ENCODE measurements at places on chromosomes 12 and 14.

DNA sequence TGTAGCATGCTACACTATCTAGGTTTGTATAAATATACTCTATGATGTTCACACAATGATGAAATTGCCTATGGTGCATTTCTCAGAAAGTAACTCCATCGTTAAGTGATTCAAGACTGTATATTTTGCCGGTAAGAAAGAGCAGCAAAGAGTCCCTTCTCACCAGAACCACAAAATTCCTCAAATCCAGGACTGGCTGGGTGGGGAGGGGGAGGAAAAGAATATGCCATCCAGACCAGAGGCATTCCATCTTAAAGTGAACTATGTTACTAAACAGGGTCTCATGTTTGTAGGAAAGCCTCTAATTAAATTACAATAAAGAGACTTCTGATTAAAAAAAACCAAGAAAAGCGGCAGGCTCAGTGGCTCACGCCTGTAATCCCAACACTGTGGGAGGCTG lies 11.5 kb downstream of the UBE2N start:
- no peak for DNase-seq

GRCh38 chr12:44000309-44000952 lies 164.6 kb downstream of the TMEM117 start:
- DNase-seq = peak; percentile 38

GRCh38 chr12:1949771-1950470 lies 31.5 kb upstream of the CACNA2D4 start:
- DNase-seq = peak; percentile 18

DNA sequence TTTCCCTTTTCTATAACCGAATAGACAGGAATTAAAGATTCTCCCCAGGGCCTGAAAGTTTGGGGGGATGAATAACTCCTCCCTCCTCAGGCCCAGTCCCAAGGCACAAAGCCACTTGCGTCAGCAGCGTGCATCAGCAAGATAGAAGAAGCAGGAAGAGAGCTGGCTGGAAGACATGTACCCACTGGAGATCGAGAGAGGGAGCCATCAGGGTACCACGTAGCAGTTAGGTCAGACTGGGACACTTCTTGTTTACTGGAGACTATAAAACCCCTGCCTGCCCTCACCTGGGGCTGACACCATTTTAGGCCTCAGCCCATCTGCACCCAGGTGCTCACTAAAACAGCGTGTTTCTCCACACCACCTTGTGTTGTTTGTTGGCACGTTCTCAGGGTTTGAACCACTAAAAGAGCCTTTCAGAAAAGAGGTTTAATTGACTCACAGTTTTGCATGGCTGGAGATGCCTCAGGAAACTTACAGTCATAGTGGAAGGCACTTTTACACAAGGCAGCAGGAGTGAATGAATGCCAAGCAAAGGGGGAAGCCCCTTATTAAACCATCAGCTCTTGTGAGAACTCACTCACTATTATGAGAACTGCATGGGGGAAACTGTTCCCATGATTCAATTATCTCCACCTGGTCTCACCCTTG lies 93.2 kb downstream of the TMTC3 start:
- no peak for DNase-seq

DNA sequence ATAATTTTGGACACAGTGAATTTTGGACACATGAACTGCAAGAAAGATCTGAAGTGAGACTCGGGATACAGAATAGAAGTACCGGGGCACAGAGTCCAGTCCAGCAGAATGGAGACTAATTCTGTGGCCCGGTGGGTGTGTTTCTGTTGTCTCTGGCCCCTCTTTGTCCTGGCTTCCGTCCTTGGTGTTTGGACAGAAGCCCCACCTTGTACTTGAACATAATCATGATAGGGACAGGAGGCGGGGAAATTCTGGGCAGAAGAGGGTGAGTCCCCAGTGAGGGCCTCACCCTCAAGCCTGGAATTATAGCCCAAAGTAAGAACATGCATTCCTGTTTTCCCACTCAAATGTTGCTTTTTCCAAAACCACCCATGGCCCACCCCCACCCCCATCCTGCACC lies 39.9 kb downstream of the TNFAIP2 start:
- no peak for DNase-seq

DNA sequence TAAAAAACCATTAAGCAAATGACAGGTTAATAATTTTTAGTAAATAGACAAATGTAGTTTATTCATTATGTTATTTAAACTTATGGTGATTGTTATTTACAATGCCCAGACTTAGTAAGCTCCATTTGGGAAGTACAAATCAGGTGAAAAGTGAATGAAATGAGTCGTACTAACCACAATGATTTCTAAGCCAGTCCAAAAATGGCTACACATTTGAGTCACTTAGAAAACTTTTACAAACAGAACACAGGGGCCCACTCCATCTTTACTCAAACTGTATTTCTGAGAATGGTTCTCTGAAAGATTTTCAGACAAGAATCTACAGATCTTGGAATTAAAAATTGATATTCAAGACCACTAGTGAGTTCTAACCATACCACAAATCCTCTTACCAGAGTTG lies 653.3 kb upstream of the MIS18BP1 start:
- no peak for DNase-seq

DNA sequence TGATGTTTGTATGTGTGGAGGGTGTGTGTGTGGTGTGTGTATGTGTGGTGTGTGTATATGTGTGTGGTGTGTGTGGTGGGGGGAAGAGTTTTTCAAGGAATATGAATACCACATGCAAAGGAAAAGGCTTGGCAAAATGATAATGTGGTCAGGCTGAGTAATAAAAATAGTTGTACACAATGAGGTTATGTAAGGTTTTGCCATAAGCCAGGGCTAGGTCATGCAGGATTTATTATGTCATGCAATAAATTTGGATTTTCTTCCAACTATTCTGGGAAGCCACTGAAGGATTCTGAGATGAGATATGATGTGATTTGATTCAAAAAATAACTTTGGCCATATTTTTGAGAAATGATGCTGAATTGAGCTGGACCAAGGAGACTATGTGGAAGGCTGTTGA lies 1191.6 kb upstream of the SEL1L start:
- DNase-seq = peak; percentile 48

DNA sequence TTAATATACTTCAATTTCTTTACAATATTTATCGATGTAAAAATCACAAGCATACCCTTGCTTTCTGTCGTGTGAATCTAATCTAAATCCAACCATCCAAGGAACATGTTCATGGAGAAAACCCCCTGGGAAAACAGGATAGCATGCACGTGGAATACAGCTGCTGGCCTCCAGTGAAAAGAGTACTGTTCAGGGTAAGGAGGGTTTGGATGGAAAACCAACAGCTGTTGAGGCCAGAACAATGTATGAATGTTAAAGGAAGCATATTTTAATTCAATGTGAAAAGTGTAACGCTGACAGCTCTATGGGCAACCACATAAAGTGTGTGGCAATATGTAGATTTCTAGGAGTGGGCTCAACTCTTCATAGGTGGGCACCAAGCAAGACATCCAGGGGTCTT lies 344.0 kb downstream of the TMEM132D start:
- DNase-seq = no peak

DNA sequence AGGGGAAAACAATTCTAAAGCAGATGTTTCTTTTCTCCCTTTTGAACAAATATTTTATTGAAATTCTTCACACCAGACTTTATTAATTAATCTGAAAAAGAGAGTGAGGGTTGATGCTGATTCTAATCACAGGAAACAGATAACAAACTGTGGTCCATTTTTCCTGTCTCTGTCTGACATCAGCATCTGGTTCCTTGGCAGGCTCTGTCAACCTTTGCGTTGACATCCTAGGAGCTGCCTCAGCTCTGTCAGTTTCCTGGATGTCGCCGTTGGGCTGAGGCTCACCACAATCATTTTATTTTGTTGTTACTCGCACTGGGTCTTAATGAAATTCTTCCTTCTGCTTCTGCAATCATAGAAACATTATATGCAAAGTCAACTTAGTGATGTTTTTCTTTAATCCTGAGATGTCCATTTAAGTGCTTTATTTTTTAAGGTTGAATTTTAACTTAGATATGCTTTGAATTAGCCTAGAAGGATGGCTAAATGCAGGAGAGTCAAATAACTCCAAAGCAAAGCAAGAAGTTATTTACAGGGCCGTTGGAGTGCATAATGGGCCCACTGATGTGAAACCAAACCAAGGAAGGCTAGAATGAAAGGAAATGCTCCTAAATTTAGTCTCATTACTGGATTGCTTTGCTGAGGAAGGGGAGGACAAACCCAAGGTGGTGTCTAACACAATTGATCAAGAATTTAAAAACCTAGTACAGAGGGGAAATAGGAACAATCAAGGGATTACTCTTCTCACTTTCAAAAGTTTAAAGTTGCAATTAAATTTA lies 542.4 kb downstream of the FLRT2 start:
- DNase-seq = no peak
